ENCODE measurements at places on chromosomes 6 and 20.
A peak's percentile ranks its signal among the peaks of the same experiment; 100 is the strongest.

GRCh38 chr6:4671587-4672115 is 104.6 kb upstream of the CDYL start:
- no peak for DNase-seq

DNA sequence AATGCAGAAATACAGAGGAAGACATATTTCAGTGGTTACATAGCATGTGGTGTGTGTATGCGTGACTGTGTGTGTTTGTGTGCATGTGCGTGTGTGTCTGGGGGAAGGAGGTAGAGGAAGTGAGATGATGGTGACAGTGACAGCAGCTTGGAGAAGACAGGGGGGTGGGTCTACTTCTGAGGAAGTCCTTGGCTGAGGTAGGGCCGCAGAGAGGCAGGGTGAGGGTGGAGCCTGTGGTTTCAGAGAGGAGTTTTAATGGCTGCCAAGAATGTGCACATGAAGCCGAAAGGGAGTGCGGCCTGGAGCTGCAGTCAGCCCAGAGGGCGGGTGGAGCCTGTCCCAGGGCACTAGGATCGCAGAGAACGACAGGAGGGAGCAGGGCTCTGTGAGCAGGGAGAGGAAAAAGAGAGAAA is 22.7 kb upstream of the RNF24 start:
- peak; percentile 87 for DNase-seq

DNA sequence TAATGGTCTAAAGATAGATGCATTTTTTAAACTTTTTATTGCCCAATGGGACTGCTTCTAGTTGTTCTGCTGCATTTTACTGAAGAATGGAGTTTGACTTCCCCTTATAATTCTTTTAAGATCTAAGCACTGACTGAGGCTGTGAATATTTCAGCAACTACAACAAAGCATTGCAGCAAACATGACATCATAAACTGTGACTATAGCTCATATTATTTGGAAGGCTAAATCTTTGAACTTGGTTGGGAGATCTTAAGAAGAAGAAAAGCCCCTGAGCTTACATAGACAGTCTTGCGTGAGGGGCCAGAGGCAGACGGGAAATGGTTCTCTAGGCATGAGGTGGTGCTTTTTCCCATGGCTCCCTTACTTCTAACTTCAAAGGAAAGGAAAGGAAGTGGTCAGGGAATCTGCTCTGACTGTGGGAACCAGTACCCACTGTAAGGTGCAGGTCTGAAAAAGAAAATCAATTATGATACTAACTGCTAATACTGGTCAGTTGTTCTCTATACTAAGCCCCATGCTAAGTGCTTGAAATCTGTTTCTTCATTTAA is 14.8 kb downstream of the HEY2 start:
- DNase-seq, result no peak

- peak; percentile 94 for DNase-seq
Measured at GRCh38 chr6:155483858-155484257, 28.2 kb upstream of the NOX3 start.

DNA sequence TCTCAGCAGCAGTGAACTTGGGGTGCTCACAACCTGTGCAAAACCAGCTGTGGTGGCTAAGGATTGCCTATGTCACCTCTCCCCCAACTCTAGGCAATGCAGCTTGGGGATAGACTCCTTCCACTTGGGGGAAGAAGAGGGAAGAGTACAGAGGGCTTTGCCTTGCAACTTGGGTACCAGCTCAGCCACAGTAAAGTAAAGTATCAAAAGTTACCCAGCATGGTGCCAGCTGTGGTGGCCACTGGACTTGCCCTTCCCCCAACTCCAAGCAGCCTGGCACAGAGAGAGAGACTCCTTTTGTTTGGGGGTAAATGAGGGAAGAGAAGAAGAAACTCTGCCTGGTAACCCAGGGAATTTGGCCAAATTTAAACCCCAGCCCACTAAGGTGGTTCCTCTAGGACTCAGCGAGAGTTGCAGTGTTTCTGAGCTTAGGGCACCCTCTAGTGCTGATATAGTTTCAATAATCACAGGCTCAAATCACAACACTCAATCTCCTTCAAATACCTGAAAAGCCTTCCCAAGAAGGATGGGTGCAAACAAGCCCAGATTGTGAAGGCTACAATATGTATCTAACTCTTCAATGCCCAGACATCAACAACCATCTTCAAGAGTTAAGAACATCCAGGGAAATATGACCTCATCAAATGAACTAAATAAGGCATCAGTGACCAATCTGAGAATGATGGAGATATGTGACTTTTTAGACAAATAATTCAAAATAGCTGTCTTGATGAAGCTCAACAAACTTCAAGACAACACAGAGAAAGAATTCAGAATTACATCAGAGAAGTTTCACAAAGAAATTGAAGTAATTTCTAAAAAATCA is 7.6 kb upstream of the DEFB129 start:
- DNase-seq, result peak; percentile 1

- no peak for DNase-seq
Measured at GRCh38 chr6:42916288-42916687, 435 bp downstream of the PTCRA start.
